T-helper 9 cell (primary cell): ENCODE measurements at places on chromosomes 6 and 20.

DNA sequence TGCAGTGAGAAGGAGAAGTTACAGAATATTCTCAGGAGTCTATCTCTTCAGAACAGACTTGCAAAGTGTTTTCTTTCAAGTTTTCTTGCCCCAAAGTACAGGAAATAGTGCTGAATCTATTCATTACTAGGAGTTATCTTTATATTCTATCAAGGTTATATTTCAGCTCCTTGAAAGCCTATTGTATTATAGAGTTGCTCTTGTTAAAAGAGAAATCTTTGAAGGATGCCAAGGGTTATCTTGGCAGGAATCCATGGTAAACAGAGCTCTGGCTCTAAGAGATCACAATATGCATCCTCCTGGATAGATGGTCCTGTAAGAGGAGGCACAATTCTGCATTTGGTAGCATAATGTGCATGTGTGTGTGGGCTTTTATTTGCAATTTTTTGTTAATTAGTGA, 21.2 kb upstream of the SNRPB2 start:
- no peak for DNase-seq

DNA sequence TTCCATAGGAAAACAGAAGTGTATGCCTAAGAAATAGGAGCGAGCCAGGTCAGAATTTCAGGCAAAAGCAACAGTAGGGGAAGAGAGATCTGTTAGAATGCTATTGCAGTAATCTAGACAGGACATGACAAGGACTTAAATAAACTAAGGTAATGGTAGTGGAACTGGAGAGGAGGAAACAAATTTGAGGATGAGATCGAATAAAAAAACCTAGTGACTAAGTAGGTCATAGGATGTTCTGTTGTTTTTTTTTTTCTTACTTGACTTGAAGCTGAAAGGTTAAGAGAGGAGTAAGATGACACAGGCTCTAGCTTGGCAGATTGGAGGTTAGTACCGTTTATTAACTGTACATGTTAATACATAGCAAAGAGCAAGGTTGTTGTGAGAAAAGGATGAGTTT, 28.6 kb downstream of the ORC3 start:
- DNase-seq: no peak

DNA sequence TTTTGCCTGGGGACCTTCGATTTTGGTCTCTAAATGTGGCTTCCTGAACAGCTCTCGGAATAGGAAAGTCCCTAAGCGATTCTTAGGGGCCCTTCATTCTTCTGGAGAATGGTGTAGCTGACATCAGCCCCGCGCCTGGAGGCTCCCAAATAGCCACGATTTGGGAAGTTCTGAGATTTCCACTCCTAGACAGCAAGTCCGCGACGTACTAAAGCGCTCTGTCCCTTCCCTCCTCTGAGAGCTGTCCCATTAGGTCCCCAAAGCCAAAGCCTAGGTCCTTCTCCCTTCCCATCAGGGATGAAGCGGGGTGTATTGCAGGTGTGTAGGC, 756 bp downstream of the MOXD1 start:
- no peak for DNase-seq

GRCh38 chr6:36873612-36874442, 776 bp downstream of the PPIL1 start:
- no peak for DNase-seq

GRCh38 chr20:18524646-18525045, 16.9 kb downstream of the SEC23B start:
- no peak for DNase-seq

DNA sequence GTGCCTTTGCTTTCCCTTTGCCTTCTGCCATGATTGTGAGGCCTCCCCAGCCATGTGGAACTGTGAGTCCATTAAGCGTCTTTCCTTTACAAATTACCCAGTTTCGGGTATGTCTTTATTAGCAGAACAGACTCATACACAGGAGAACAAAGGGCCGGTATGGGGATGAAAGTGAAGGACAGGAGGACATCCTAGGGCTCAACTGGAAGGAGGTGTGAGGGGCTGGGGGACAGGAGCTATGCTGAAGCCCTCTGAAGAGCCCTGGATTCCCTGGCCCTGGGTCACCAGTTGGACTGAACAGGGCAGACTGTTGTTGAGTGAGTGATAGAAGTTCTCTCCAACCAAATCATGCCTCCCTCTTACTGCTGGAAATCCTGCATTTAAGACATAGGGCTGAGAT, 105.8 kb downstream of the SCML4 start:
- DNase-seq: no peak

- DNase-seq: no peak
Measured at GRCh38 chr6:142592876-142593275, 291.1 kb downstream of the ADGRG6 start.

DNA sequence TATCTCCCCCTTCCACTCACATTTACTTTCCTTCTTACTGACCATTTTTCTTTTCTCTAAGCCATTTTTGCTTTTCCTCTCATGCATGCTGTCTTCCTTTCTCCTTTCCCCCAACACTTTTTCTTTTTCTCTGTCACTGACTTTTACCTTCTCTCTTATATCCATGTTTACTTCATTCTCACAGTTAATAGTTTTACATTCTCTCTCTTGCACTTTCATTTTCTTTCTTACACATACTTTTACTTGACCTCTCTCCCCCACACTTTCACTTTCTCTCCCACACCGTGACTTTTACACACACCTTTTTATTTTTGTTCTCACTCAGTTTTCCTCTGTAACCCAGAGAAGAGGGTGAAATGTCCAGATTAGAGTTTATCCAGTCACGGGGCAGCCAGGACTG, 636.3 kb downstream of the PTPRT start:
- no peak for DNase-seq

DNA sequence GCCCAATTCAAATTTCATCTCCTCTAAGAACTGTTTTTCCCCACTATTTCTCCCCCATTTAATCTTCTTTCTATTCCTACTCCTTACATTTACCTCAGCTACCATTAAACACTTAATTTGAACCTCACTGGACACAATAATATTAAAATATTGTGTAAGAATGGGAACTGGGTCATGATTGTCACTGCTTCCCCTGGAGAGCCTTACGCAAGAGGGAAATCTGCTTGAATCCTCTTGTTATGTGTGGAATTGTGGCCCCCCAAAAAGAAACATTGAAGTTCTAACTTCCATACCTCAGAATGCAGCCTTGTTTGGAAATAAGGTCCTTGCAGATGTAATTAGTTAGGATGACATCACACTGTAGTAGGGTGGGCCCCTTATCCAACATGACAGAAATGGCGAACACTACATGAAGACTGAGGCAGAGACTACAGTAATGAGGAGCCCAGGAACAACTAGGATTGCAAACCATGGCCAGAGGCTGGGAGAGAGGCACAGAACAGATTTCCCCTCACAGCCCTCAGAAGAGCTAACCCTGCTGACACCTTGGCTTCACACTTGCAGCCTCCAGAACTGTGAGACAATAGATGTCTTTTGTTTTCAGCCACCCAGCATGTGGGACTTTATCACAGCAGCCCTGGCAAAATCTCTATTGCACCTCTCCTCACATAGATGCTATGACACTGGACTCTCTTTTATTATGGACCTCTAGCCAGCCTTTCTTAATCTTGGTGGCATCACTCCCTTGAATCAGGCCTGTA, 29.9 kb downstream of the HIVEP2 start:
- DNase-seq: no peak

GRCh38 chr6:16483315-16483875, 245.0 kb downstream of the GMPR start:
- no peak for DNase-seq

DNA sequence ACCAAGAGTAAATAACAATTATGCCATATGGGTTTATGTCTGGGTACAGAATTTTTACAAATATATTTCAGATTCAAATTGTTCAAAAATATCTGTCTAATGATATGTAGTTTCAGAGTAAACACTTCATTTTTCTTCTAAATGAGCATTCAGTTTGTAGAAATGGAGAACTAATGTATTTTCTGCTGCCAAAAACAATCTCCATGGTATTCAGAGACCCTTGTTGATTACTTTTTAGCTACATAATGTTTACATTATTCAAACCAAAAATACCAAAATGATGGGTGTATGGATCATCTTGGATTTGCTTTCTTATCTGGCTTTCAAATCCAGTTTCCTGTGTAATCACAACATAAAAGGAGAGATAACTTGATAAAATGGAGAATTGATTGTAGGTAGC, 576.0 kb upstream of the CDH4 start:
- no peak for DNase-seq

GRCh38 chr6:107511511-107511993, 21.6 kb downstream of the SOBP start:
- DNase-seq: no peak

GRCh38 chr20:61765081-61765870, 300.4 kb downstream of the TAF4 start:
- DNase-seq: no peak

- DNase-seq: peak; percentile 71
Measured at GRCh38 chr6:25027221-25027916, 91.6 kb upstream of the RIPOR2 start.

DNA sequence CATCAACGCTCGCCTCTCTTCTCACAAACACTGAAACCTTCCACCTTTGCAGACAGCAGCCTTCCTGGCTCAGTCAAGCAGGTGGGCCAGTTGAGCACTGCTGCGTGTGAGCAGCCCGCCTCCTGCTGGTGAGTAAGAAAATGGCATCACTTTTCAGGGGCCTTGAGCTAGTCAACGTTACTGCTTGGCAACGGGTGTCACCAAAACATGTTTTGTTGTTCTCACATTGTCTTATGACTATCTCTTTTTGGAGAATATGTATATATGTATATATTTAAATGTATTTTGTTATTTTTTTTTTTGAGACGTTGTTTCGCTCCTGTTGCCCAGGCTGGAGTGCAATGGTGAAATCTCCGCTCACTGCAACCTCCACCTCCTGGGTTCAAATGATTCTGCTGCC, 97.0 kb upstream of the AGPAT4 start:
- peak; percentile 53 for DNase-seq

DNA sequence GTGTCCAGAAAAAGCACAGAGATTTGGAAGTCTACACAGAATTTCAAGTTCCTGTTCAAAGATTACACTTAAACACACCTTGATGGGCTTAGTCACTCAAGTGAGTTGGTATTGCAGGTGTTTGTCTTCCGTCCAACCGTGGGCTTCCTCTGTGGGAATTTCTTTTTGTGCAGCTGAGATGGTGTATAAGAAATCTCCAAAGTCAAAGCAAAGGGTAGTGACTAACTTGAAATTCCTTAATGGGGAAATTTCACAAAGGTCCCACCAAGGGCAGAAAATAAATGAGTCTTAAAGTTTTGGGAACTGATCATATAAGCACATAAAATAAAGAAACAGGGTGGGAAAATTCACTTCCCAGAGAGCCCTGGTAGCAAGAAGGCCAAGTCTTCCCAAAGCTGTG, 102.0 kb upstream of the TNFAIP3 start:
- no peak for DNase-seq

- no peak for DNase-seq
Measured at GRCh38 chr6:151068761-151069312, 170.9 kb upstream of the AKAP12 start.

DNA sequence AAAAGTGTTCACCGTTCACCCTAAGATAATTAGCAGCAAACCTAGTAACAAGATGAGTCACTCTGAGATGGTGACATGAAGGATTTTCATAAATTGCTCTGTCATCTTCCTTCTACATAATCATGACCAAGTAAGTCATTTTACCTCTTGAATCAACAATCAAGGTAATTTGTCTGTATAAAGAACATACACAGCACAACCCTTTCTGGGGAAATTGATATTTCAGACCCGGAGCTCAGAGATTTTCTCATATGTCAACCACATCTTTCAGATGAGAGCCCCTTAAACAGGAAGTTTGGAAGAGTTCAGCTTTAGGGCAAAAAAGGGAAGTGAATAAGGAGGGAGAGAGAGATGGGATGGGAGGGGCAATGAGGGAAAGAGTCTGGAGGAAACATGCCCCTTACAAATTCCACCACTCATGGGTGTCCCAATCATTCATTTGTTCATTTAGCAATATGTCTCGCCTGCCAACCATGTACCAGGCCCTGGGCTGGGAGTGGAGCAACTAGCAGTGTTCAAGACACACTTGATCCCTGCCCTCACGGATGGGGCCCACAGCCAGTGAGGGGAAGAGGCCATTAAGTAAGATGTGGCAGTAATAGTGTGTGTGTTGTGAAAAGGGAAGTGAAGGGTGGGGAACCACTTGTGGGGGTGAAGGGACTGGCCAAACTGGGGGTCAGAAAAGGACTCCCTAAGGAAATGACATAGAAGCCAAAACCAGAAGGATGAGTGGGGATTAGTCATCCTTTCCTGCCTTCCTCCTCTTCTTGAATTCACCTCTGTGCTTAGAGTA, 190.9 kb downstream of the MAFB start:
- no peak for DNase-seq
